ENCODE measurements at places on chromosomes 16 and 17.

DNA sequence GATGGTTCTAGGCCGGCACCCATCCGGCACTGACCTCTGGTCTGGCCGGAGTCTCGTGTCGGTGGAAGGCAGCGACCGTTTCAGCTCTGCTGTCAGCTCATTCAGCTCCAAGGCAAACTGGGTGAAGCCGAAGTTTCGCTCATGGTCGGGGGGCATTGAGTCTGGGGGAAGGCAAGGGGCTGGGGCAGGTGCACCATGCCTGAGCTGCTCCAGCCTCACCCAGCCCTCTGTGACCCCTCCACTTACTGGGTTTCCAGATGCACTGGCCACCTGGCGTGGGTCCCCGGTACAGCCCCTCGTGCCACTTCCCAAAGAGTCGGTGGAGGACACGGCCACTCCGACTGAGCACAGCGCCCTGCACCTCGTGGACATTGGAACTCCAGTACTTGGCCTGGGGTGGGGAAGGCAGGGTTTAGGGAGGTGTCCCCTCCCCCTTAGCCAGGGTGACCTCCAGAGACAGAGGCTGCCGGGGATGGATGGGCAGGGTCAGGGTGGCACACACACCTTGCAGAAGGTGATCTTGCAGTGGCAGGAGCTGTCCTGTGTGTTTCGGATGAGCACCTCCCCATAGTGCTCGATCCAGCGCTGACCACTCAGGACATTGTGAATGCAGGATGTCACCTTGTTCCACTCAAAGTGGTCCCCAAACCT, 12.6 kb downstream of the OSBPL7 start:
- no peak for DNase-seq

DNA sequence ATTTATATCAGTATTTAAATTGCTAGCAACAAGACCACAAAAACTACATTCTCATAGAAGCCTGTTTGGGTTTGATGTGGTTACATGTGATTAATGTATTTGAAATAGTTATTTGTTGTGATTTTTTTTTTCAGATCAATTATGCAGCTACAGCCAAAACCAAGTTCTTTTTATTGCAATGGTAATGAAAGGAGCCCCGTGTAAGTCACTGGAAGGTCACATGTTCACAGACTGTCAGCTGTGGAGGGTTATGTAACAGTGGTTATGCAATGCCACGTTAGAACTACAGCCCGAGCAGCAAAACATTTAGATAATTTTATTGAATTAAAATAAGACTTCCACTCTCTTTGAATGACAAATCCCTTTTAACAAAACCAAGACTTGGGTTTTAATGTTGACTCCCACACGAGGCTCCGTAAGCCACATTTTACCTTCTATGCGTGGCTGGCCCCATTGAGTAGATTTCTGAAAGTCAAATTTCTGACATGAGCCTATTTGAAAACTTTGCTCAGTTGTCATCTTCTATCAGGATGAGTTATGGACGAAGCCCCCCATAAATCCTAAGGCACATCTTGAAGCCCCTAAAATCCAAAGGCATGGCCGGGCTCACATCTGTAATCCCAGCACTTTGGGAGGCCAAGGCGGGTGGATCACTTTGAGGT, 41.8 kb upstream of the SEC14L1 start:
- DNase-seq, result no peak

GRCh38 chr16:20826039-20826566, 19.8 kb downstream of the REXO5 start:
- DNase-seq, result no peak

GRCh38 chr16:27326738-27327585, 13.2 kb downstream of the IL4R start:
- DNase-seq, result no peak

DNA sequence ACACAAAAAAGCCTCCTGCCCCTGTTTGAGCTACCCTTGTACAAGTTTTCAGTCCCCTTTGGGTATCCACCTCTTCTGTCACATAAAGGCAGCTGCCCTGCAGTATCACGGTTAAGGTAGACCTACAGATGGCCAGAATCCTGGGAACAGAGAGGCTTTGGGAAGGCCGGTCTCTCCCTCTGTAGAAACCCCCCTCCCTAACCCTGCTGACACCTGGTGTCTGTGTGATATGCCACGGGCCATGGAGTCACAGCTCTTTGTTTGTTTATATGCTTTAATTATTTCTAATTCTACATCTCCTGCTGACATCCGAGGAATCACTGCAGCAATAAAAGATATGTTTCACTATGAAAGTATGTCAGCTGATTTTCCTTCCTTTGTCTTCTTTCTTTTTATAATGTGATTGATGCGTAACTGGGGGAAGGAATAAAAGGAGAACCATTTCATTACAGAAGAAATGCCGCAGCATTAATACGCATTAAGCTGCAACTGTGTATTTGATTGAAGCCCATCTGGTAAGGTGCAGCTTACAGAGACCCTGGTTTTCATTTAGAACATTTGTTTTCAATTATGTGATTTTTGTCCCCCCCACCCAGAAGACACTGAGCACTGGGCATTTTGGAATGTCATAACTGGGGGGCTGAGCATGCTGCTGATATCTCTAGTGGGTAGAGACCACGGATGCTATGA, 142.1 kb downstream of the SLC39A11 start:
- DNase-seq, result no peak

DNA sequence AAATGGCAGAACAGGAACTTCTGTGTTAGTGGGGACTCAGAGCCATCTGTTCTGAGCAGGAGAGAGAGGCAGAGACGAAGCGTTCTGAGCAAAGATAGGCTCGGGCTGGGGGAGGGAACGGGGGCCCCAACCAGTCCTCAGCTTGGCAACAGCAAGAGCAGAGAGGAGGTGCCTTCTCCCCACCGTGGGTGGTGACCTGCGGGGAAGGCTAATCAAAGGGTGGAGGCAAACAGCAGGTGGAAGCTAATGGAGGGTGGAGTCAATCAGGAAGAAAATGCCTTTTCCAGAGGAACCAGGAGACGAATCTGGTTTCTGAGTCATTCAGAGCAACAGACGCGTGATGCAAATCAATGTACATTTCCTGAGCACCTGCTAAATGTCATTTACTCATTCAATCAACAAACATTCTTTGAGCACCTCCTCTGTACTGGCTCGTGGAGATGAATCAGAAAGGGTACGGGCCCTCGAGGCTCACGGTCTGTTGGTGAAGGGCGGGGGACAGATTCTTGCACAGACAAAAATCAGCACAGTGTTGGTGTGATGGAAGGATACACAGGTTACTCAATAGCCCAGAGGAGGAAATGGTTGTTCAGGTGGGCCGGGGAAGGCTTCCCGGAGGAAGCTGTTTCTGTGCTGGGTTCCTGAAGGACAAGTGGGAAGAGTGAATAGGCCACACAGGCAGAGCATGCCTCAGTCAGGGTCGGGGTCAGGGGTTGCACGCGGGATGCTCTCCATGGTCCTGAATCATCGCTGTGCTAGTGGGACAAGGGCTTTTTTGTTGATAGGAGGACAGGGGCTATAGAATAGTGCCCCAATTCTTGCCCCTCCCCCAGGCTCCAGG, 5.7 kb upstream of the SPNS2 start:
- DNase-seq, result no peak

- DNase-seq, result no peak
Observed at GRCh38 chr16:64153718-64154117, 968.1 kb downstream of the CDH11 start.

- DNase-seq, result peak; percentile 74
Observed at GRCh38 chr16:2194852-2195321, 1.5 kb downstream of the CASKIN1 start.

DNA sequence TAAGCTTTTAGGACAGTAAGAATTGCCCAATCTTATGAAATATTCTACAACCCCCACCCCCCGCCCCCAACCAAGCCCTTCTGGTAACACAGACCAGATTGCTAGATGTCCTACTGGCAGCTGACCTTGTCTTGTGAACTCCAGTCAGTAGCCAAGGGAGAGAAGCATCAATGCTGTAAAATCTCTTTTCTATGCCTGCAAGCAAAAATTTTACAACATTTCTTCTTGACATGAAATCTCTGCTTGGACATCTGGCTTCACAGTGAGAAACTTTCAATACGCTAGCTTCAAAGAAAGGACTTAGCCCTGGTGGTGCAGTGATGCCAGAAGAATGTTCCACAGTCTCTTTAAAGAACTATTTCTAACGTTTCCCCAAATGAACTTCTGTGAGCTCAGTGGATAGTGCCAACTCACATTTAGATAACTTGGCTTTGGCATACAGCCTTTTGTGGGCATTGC, 169.3 kb upstream of the AXIN2 start:
- no peak for DNase-seq

DNA sequence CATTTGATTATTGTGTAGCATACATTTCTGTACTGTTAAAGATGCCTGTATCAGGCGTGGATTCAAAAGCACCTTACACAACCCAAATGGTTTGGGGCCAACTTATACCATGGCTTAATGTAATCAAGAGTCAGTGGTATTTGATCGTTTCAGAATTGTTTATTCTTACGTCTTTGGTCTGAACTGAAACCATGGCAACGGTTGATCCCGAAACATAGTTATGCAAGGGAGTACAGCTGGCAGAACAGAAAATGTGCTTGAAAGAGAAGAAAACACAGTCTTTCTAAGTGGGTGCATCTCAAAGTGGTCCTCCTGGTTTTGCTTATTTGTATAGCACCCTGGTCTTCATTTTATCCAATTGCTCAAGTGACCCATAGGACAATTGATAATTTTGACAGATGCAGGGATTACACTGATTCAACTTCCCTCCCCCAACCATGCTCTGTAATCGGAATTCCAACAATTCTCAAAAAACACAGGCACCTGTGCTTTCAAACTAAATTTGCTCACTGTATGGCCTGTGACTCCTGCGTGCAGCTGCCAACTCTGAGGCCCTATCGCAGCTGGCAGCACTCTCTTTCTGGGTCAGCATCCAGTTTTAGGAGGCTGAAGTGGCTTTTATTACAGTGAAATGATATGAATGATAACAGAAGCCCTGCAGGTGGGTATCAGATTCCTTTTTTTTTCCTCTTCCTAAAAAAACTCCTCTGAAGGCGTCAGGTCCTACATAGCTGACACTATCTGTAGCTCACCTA, 77.0 kb upstream of the AXIN2 start:
- peak; percentile 96 for DNase-seq

DNA sequence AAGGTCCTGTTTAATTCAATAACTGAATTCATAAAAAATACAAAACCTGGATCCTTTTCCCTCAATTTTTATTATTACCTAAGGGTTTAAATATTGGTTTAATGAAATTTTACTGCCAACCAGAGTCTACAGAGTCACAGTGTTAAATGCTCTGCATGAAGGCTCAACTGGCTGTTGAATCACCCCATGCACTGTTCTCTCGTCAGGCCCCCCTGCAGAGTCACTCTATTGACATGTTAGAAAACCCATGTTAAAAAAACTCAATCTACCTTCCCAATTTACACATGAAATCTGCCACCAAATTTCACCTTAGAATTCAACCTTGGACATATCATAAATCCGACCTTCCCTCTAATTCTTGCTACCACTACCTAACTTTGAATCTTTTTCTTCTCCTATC, 43.3 kb upstream of the ULK2 start:
- DNase-seq, result no peak

DNA sequence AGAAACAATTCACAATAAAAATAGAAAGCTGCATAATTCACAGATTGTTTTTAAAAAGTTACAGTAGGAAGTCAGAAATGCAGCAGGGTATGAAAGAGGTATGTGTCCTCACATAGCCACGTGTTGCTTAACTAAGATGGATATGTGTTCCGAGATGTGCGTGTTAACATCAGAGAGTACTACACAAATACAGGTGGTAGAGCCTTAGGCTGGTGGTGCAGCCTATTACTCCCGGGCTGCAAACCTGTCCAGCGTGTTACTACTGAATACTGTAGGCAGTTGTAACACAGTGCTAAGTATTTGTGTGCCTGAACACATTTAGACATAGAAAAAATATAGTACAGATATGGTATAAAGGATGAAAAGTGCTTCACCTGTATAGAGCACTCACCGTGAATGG, 46.4 kb downstream of the USP10 start:
- no peak for DNase-seq

- DNase-seq, result no peak
Observed at GRCh38 chr17:17870247-17870646, 33.5 kb upstream of the SREBF1 start.

- DNase-seq, result no peak
Observed at GRCh38 chr16:3503523-3503922, 2.7 kb downstream of the CLUAP1 start.

- DNase-seq, result no peak
Observed at GRCh38 chr16:77970371-77970770, 52.0 kb upstream of the CLEC3A start.

GRCh38 chr17:67123699-67124098, 79.3 kb downstream of the CACNG1 start:
- DNase-seq, result no peak

DNA sequence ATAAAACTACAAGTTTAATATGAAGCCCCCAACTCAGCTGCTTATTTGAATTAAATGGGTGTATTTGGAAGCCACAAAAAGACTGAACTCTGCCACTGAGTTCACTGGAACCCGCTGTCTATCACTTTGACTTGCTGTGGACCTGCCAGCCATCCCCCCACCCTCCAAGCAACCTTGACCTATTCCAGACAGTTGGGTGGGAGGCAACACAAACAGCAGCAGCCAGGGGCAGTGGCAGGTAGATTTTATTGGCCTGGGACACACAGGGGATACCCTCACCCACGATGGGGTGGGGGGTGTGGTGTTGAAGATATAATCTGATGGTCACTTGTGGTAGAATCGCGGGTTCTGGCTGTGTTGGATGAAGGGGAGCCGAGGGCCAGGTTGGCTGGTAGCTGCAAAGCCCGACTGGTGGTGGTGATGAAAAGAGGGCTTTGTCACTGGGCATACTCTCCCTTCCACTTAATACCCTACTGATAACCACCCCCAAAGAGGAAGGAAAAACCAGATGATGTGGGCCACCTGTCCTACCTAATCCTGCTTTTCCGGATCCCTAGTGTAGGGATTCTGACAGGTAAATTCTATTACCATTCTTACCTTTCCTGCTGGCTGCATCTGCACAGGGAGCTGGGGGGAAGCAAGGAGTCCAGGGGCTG, 2.6 kb downstream of the GPS2 start:
- DNase-seq, result no peak

DNA sequence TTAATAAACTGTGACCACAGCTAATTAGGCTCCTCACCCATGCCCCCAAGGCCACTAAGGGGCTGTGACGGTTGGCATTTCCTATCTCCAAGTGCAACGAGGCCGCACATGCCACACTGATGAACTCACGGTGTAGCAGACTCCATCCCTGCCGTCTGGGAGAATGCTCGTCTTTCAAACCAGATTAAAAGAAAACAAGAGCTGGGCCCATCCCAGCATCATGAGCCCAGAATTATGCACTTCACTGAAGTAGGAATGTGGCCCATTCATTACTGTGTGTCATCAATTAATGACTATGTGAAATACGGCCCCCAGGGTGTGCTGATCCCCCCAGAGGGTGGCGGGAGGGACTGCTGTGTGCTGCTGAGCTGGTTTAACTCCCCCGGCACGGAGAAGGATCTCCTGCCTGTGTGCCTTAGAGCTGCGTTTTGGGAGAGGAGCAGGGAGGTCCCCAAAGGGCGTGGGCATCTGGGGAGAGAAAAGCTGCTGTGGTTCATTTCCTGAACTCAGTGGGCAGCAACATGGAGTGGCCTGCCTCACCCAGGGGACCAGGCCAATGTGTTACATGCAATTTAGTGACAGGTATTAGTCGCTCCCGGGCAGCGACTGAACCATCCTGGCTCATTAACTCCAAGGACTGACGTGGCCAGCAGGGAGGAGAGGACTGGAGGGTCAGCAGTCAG, 194.5 kb downstream of the FOXL1 start:
- DNase-seq, result no peak
